ENCODE measurements at places on chromosomes 16 and 17.

DNA sequence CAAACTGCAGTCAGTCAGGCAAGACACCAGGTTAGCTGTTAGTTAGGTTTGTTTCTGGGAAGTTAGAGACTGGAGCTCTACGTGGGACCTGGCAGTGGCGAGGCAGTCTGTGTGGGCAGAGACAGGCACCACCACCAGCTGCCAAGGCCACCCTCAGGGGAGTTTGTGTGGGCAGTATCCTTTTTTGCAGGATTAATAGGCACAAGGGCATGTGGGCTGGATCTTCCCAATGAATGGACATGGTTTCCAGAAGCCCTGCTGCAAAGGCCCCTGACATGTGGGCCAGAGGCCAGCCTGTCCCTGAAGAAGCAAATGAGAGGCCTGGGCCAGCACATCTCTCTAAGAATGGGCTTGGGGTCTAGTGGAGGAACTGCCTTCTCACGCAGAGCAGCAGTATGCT, 19.2 kb upstream of the SREBF1 start:
- no peak for ATAC-seq

DNA sequence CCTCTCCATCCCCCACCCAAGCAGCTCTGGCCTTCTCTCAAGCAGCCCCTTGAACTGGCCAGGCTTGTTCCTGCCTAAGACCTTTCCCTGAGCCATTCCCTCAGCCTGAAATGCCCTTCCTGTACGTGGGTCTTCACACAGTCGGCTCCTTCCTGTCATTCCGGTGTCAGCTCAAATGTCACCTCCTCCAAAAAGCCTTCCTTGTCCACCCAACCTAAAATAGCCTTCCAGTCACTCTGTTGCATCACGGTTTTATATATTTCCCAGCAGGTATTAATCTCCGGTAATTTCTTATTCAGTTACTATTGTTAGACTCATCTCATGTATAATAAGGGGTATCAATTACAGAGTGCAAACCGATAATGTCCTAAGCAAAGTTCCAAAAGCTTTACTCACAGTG, 51.8 kb downstream of the C17orf67 start:
- no peak for ATAC-seq

- ATAC-seq = peak; percentile 71
Observed at GRCh38 chr17:45311760-45312476, 4.9 kb downstream of the MAP3K14 start.

GRCh38 chr17:68699936-68700335, 98.8 kb upstream of the FAM20A start:
- ATAC-seq = no peak

DNA sequence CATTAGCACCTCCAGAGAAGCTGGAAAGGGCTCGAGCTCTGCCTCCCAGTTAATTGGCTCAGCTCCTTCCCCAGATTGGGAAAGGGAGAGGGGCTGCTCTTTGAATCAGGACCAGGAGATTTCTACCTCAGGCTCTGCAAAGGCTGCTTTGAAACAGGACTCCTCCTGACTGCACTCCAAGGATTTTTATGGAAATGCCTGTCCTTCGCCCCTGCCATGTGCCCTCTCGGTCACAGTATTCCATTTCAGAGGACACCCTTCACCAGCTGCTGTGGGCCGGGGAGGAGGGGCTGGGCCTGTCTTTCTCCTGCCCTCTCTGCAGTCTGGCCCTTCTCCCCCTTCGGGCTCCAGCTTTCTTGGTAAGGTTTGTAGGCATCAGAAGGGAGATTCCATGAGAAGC, 13.6 kb downstream of the MRM1 start:
- ATAC-seq = no peak

GRCh38 chr17:75530837-75531720, 5.6 kb downstream of the LLGL2 start:
- ATAC-seq = no peak

DNA sequence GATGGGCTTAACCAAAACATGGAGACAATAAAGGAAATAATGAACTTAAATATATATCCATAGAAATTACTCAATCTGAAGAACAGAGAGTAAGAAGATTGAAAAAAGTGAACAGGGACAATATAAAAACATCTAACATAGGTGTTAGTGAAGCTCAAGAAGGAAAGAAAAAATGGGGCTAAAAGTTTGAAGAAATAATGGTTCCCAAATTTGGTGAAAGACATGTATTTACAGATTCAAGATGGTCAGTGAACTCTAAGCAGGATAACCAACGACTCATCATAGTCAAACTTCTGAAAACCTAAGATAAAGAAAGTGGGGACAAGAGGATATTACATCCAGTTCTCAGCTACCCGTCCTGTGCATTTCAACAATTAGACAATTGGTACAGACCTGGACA, 22.6 kb downstream of the SDK2 start:
- ATAC-seq = no peak

- ATAC-seq = no peak
Observed at GRCh38 chr17:40478486-40478885, 22.9 kb downstream of the TNS4 start.

GRCh38 chr16:10145542-10146035, 36.6 kb downstream of the GRIN2A start:
- ATAC-seq = no peak

DNA sequence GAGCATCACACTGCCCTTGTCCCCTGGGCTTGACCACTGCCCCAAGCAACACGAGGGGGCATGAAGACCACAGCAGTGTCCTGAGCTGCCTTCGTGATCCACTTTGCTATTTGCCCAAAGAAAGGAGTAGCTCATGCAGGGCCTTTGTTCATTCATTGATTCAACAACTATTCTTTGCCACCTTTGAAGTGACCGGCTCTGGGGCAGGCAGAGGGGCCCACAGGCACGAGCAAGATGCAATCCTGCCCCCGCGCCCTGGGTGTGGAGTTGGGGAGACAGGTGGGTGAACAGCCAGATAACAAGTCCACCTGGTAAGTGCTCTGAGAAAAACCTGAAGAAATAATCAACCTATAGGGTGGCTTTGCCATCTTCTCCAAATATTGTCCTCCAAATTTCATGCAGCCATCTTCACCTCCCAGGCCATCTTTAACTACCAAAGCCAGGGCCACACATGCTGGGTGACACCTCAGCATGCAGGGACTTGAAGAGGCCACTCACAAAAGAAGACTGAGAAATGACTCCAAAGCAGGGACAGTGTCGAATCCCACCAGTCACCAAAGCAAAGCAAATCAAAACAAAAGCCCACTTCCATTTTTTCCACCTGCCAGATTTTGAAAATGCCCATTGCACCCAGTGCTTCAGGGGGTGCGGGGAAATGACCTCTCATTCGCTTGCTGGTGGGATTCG, 18.2 kb upstream of the RBFOX3 start:
- ATAC-seq = no peak

- no peak for ATAC-seq
Observed at GRCh38 chr17:6686026-6686425, 27.1 kb downstream of the SLC13A5 start.

- ATAC-seq = no peak
Observed at GRCh38 chr16:68126395-68126794, 41.2 kb downstream of the NFATC3 start.

- no peak for ATAC-seq
Observed at GRCh38 chr17:49762151-49762941, 1.6 kb downstream of the FAM117A start.

DNA sequence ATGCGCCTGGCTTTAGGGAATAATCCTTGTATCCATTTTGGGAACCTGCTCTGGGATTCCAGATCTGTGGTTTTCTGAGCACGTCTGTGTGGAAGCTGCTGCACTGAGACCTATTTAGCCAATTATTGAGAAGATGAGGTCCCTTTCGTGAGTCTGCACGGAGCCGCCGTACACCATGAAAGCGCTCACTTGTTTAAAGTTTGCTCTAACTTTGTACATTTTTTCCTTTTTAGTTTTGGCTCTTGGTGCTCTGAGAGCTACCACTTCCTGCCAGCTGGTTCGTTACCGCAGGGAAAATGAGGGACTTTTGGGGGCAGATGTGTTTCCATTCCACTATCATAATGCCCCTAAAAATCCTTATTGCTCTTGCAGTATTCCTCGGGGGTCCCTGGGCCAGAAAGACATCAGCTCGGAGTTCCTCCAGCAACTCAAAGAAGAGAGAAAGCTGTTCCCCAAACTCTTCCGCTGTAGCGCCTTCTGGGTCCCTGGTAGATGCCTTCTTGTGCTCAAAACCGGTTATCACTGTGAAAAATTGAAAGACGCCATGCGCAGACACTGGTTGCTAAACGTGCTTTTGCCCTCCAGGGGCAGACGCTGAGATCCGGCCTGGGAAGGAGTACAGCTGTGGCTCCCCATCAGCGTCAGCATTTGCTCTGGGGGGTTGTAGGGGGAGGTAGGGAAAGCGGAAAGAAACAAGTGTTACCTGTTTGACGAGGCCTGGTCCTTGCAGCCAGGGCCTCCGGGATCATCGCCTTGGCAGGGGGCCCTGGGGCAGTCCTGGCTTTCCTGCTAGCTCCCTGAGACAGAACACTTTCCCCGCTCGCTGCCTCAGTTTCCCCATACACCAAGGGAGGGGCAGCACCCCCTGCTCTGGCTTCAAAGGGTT, 238.1 kb downstream of the MRTFB start:
- ATAC-seq = peak; percentile 85

- no peak for ATAC-seq
Observed at GRCh38 chr16:16052916-16053315, 103.5 kb downstream of the ABCC1 start.

DNA sequence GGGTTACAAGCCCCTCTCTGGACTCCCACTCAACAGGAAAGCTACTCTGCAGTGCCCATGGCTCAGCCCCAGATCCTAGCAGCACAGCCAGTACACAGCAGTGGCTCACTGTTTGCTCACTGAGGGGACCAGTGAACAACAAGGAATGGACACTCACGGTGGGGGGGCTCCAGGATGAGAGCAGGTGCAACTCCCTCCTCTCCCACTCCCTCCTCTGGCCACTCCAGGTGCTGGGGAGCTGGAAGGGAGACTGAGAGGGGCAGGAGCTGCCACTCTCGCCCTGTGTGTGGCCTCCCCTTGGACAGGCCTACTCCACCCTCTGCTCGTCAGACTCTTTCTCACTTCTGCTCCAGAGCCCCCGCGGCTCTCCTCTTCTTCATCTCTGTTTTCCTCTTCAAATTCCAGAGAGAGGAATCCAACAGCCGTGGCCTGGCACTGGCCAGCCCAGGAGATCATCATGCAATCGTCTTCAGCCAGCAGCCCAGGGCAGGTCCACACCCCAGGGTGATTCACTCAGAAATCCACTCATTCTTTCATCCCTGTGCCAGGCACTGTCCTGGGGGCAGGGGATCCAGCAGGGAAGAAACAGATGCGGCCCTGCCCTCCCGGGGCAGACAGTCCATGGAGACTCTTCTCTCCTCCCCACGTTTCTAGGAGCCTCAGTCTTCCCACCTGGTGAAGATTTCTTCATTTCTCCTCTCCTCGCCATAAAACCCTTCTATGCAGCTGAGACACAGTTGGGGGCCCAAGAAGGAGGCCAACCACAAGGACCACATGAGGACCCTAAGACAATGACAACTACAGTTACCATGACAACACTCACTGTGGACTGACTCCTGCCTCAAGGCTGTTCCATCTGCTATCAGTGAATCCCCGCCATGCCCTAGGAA, 30.7 kb downstream of the CFAP20 start:
- no peak for ATAC-seq

DNA sequence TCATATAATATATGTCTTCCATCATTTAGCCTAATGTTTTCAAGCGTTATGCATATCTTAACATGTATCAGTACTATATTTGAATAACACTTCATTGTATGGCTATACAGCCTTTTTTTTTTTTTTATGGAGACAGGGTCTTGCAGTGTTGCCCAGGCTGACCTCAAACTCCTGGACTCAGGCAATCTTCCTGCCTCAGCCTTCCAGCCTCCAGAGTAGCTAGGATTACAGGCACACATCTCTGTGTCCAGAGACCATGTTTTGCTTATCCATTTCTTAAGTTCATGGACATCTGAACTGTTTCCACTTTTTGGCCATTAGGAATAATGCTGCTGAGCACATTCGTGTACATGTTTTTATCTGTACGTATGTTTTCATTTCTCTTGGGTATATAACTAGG, 7.8 kb downstream of the BPTF start:
- no peak for ATAC-seq

GRCh38 chr16:88359008-88359407, 23.8 kb upstream of the ZNF469 start:
- no peak for ATAC-seq

- ATAC-seq = no peak
Observed at GRCh38 chr16:47612711-47613110, 151.6 kb downstream of the PHKB start.

DNA sequence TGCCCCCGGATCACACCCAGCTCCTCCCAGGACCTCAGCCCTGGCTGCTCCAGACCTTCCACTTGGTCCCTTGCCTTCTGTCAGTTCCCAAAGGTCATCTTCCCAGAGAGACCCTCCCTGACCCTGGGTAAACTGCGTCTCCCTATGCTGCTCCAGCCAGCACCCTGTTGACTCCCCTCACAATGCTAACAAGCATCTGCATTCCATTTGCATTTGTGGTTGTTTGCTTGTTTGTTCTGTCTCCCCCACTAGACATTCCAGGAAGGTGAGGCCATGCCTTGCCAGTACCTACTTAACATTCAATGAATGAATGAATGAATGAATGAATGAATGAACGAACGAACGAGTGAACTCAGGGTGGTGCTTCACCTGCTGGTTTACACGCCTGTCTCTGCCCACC, 171.2 kb downstream of the WSCD1 start:
- ATAC-seq = no peak

DNA sequence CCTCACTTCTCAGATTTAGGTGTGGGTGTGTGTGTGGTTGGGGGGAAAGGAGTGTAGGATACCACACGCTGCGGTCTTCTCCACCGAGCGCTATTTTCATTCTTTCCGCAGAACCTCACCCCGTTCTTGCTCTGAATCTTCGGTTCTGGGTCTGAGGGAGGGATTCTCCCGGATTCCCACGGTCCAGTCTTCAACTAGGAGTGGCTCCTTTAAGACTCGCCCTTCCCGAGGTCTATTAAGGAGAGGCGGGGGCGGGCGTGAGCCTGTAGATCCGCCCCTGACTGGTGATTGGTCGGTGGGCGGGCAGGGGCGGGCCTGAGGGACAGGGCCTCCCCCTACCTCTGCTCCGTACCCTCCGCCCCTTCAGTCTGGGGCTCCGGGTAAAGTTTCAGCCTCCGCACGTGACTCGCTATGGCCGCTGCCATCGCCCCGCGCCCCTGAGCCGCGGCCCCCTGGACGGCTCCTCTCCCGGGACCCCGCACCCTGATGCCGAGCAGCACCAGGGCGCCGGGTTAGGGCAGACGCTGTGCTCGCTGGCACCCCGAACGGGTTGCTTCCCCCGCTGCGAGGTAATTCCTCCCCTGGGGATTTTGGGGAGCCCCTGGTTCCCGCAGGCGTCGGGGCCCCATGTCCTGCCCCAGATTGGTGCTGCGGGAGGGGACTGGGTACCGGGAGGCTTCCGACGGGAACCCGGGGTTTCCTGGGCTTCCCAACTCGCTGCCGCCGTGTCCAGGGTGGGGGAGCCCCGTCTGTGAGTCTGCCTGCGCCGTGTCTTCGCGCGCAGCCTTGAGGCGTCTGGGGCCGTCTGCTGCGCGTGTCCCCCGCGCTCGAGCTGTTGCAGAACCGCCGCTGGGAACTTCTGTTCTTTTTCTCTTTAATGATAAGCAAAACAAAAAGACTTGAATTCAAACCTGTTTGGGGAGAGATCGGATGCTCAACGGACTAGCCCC, 9.2 kb downstream of the RARA start:
- peak; percentile 90 for ATAC-seq

GRCh38 chr16:52548261-52549010, 1.5 kb upstream of the TOX3 start:
- no peak for ATAC-seq

- ATAC-seq = no peak
Observed at GRCh38 chr17:10328206-10328605, 44.6 kb downstream of the MYH13 start.

- ATAC-seq = no peak
Observed at GRCh38 chr17:14337596-14338079, 36.8 kb downstream of the HS3ST3B1 start.

All from esophagus mucosa (tissue), 1 donor.